ENCODE measurements at places on chromosomes 6 and 20.

GRCh38 chr6:84773431-84774156 lies 9.2 kb upstream of the TBX18 start:
- no peak for DNase-seq

- DNase-seq: no peak
Observed at GRCh38 chr6:82980086-82980485, 85.6 kb downstream of the UBE3D start.

DNA sequence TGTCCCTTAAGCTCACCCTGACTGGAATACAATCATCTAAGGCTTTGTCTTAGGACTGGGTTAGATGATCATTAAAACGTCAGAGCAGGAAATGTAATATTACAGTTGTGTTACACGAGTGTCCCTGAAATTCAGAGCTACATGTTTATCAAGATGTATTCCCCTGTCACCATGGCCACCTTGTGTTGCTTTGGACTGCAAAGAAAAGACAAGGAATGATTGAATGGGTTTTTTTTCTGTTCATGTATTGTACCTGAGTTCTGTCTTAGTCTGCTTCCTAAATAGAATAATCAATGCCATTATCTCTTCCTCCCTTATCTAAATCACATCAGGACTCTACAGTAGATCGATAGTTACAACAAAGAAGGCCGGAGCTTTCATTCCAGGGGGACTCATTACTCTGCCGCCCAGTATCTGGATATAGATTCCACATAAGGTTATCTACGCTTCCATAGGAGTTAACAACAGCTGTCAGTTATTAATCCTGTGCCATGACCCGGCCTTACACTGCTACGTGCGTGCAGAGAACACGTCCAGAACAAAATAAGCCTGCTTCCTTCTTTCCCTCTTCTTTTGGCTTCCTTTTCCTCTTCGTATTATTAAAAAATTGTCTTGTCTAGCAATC lies 274.1 kb upstream of the SASH1 start:
- no peak for DNase-seq

DNA sequence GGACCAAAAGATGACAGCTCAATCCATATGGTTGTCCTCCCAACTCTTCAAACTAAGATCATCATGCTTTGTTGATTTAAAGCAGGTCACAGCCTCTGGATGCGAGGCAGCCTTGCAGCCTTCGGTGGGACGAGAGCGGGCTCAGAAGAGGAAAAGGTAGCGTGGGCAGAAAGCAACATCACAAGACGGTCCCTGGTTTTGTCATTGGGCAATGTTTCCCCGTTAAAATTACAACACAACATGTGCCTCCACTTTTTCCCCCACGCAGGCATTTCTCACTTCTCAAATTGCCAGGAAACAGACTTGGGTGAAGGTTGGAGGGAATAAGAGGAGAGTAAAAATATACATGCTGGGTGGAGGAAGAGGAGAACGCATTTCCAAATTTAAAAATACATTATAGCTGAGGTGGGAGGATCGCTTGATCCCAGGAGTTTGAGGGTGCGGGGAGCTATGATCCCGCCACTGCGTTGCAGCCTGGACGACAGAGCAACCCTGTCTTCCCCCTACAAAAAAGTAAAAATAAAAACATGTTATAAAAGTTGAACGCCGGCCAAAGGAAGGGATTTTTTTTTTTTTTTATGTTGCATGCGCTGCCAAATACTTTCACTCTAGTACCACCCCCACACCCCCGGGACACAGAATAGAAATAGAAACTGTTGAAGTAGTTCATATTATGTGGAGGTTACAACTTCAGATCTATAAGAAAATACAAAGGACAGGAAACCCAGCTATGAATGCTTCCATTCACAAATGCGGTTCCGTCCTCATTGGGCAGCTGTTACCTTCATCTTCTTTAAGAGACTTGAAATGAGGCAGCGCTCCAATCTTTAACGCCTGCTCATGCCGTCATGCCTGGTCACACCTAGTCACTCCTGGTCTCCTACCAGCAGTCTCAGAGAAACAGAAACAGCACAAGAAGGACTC lies 13.9 kb upstream of the NAA20 start:
- DNase-seq: no peak

- DNase-seq: no peak
Observed at GRCh38 chr6:113574147-113574546, 283.0 kb upstream of the MARCKS start.

- DNase-seq: no peak
Observed at GRCh38 chr6:7993952-7994351, 70.2 kb downstream of the BLOC1S5 start.

GRCh38 chr6:163716690-163717089 lies 302.2 kb downstream of the QKI start:
- DNase-seq: no peak

DNA sequence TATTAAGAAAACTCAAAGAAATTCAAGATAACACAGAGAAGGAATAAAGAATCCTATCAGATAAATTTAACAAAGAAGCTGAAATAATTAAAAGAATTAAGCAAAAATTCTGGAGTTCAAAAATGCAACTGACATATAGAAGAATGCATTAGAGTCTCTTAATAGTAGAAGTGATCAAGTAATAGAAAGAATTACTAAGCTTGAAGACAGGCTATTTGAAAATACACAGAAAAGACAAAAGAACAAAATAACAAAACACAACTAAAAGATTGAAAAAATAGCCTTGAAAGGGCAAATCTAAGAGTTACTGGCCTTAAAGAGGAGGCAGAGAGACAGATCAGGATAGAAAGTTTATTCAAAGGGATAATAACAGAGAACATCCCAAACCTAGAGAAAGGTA lies 12.1 kb downstream of the SNX14 start:
- DNase-seq: no peak

GRCh38 chr6:43517505-43518357 lies 842 bp downstream of the POLR1C start:
- no peak for DNase-seq

DNA sequence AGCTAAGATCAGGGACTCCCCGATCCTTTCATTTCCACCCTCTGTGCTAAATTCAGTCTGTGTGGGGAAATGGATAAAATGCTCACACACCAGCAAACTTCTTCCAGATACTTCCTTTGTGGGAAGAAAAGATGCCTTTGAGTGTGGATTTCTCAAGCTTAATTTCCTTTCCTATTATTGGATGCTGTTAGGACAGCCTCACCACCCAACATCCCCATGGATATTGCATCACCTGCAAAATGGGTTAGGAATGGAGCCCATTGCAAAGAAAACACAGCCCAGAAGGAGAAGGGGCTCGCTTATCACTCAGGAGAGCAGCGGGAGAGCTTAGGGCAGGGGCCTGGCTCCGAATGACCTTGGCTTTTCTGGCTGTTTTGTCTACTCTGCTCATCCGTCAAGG lies 272.2 kb downstream of the CDC5L start:
- no peak for DNase-seq

GRCh38 chr20:51416532-51417249 lies 125.8 kb downstream of the NFATC2 start:
- no peak for DNase-seq

GRCh38 chr20:14838663-14839628 lies 501.5 kb upstream of the FLRT3 start:
- no peak for DNase-seq

GRCh38 chr6:151340219-151340978 lies 51.0 kb downstream of the ZBTB2 start:
- no peak for DNase-seq

GRCh38 chr20:2333821-2334220 lies 38.0 kb downstream of the TGM3 start:
- peak; percentile 49 for DNase-seq

- no peak for DNase-seq
Observed at GRCh38 chr6:134768931-134769330, 181.0 kb downstream of the ALDH8A1 start.

DNA sequence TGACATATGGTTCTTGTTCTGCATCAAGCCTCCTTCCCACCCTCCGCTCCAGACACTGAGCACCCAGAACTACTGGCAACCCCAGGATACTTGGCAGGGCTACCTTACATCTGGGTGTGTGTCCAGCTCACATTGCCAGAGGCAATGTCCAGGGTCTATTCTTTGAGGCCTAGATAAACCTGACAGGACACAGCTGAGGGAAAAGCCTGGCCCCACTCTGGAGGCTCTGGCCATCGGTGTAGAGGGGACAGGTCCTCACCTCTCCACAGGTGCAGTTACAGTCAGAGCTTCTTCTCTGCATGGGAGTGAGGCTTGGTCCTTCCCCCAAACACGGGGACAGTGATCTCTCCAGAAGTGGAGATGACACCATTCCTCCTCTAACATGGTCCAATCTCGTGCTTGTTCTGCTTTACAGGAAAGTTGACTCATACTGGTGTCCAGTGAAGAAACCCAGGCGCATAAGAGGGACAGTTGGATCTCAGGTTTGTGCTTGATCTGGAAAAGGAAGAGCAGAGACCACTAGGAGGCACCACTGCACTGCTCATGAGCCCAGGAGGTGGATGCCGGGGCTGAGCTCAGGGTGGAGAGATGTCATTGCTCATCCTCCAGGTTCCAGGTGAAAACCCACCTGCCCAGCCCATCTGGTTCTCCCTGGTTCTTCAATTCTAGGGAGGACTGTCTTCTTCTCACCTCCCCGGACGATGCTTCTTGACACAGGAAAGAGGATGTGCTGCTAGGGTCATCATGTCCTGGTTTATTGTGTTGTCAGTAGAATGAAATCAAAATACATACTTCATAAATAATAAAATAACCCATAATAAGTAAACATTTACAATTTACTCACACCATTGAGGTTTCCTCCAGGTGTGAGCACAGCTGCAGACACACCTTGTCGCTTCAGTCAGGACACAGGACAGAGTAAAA lies 14.7 kb downstream of the HLA-F start:
- peak; percentile 82 for DNase-seq

DNA sequence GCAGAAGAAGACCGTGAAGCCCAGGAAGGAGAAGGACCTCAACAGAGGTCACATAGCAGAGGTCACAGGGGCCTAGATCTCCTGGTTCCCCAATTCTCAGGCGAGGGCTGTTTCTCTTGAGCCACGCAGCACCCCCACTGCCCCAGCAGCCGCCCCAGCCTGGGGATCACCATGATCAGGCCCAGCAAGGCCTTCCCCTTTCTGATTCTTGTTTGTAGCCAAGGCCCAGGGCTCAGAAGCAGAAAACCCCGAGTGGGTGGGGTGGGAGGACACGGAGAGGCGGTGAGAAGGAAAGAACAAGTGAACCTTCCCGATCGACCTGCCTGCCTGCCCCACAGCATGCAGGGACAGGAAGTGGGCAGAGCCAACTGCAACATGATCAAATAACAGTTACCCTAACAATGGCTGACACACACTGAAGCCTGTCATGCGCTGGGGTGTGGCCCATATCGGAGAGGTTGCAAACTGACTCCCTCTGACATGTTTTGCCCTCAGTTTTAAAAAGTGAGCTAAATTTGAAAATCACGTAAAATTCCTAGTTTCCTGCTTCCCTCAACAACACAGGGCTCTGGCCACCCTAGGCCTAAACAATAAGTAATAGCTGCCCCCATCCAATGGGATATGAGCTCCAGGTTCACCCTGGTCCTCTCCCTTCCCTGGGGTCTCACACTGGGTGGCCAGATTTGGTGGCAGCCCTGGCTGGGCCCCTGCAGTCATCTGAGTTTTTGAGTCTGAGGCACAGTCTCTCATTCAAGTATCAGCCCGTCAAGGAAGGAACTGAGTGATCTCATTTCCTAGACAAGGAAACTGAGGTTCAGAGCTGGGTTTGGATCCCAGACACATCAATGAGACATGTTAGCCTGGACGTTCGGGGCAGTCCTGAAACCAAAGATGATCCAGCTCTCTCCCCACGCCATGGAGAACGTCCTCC lies 6.5 kb downstream of the PEDS1 start:
- no peak for DNase-seq

GRCh38 chr6:130913120-130913519 lies 85.9 kb downstream of the SMLR1 start:
- DNase-seq: no peak

- no peak for DNase-seq
Observed at GRCh38 chr20:49268600-49269365, 9.1 kb downstream of the ZNFX1 start.

GRCh38 chr6:13559251-13559650 lies 15.2 kb upstream of the SIRT5 start:
- no peak for DNase-seq

DNA sequence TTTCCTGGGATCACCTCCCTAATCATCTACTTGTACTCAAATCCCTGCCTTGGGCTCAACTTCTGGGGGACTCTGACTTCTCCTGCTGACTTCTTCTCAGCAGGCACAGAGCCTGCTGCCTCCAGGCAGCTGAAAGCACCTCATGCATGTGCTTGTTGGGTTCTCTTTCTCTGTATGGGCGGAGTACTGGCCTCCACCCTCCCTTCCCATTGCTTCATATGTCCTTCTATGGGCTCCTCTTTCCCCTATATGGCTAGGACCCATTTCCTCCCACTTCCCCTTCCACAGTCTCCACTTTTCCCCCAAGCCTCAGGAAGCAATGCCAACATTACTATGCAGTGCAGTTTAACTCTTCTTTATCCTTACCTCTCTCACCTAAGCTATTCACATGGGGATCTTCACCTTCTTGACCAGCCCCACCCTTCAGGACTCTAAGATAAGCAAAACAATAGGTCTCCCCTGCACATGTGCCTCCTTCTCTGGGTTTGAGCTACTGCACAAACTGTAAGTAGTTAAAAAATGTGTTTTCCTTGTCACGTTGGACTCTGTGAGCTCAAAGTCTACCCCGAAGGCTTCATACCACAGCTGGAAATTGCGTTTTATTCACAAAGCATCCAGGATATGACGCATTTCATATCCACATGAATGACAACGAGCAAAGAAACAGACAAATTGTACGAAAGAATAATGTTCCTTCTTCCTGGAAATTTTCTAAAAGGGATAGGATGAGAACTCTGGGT lies 93.7 kb downstream of the CDS2 start:
- DNase-seq: no peak

GRCh38 chr6:89024456-89024855 lies 56.1 kb upstream of the PNRC1 start:
- DNase-seq: no peak

GRCh38 chr6:24255676-24256075 lies 102.2 kb downstream of the DCDC2 start:
- no peak for DNase-seq

Data from vagina (tissue), 2 donors.